ENCODE measurements at places on chromosomes 1 and 21.

- DNase-seq = peak; percentile 40
Observed at GRCh38 chr1:11749203-11749689, 12.7 kb upstream of the C1orf167 start.

DNA sequence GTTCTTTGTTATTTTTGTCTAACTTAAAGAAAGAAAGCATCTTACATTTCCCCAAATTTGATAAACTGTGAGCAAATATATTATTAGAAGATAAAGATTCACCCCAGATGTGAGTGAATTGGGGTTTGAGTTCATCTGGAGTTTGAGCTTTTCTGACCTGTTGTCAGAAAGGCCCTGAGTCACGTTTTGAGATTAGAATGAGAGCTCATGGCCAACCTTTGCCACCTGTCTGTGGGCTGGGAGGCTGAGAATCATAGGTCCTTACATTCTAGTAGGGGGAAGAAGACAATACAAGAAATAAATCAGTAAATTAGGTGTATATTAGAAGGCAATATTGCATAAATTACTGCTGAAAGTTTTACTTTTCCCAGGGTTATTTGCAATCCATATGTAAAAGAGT, 22.3 kb downstream of the STYXL2 start:
- no peak for DNase-seq

- no peak for DNase-seq
Observed at GRCh38 chr1:173802961-173803360, 21.5 kb upstream of the DARS2 start.

DNA sequence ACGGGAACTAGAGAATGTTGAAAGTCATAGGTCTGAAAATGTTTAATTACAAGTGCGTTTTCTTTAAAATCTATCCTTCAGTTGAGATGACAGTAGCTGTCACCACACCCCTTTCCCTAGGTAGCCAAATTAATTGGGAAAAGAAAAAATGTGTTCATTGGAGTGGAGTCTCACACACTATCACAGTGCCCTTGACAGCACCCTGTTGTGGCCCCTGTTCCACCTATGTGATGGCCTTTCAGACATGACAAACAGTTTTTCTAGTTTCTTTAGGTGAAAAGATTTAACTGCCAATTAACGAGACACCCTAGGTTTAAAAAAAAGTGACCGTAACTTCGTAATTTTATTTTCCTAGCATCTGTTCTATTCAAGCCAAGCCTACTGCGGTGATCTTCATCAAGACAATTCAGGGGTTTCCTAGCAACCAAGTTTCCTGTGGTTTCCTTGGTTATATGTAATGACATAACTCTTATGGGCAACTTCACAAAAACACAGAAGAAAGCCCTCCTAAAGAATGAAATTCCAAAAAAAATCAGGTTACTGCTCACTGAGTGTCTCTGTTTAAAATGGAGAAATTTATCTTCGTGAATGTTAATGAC, 298.3 kb downstream of the PDE4B start:
- DNase-seq = no peak

DNA sequence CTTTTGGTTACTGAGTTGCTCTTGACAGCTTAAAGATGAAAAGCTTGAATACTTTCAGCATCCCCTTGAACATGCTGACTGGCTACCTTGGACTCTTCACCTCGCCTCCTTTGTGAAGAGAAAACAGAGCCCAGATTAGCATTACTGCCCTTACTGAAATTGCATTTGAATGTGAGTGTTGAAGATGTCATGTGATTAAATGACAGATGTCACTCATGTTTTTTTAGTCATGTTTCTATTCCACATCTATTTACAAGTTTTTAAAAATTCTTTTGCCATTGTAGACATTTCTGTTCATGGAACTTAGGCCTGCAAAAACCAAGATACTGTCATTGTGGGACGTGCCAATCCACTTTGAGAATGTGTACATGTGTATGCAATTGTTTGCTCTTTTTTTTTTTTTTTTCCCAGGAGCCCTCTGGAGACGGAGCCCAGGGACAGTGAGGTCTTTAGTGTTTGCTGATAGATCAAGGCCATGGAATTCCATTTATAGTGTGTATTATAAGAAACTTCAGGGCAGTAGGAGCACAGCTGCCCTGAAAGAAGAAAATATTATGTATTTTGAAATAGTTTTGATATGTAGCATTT, 25.7 kb upstream of the IVNS1ABP start:
- no peak for DNase-seq
